Dermis lymphatic vessel endothelial cell (primary cell): ENCODE measurements at places on chromosomes 12 and 14. TPM values are rescaled to one million over a fixed set of nuclear protein-coding genes. Genes with fewer than 3 reads are reported as not detected.

The SLC6A12 gene
- total RNA-seq = 0.11 and 0.26 TPM in 2 replicates

The SLC25A47 gene
- not detected in 2 replicates for total RNA-seq

The ANKRD9 gene
- 3.4 and 3.6 TPM in 2 replicates for total RNA-seq

The C12orf56 gene
- total RNA-seq = not detected in 2 replicates

The SRSF9 gene
- total RNA-seq = 268 and 272 TPM in 2 replicates

The CLEC1B gene
- not detected in 2 replicates for total RNA-seq

The STON2 gene
- total RNA-seq = 175 and 327 TPM in 2 replicates
